ENCODE measurements at places on chromosomes 7 and 10. TPM values are rescaled to one million over a fixed set of nuclear protein-coding genes. Genes with fewer than 3 reads are reported as not detected.

FANK1 gene
- 13.6 TPM for polyA plus RNA-seq

RPEL1 gene
- 0.08 TPM for polyA plus RNA-seq

CYP3A4 gene
- not detected for polyA plus RNA-seq

ZNF804B gene
- not detected for polyA plus RNA-seq

OGDHL gene
- polyA plus RNA-seq, result 25.4 TPM

SSC4D gene
- polyA plus RNA-seq, result 2.0 TPM

PLXNA4 gene
- 3.0 TPM for polyA plus RNA-seq

AKR1E2 gene
- 6.9 TPM for polyA plus RNA-seq

GCK gene
- 1.1 TPM for polyA plus RNA-seq

SORCS1 gene
- polyA plus RNA-seq, result 2.4 TPM

GRCh38 chr7:144508702-144509101 is 105.2 kb upstream of the NOBOX start:
- no peak for DNase-seq

- no peak for DNase-seq
Measured at GRCh38 chr7:356087-356486, 66.1 kb downstream of the FOXL3 start.

- DNase-seq, result no peak
Measured at GRCh38 chr7:111045449-111045848, 45.5 kb upstream of the LRRN3 start.

DNA sequence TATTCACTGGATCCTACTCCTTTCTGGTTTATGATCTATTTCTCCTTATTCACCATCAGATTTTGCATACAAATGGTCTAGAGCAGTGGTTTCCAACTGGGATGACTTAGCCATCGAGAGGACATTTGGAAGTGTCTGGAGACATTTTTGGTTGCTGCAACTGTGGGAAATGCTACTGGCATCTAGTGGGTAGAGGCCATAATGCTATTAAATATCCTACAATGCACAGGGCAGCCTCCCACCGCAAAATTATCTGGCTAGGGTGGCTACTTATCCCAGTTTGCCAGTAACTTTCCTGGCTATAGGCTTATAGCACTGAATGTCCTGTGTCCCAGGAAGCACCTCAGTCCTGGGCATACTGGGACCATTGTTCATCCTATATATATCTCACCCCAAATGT is 21.5 kb upstream of the DDX50 start:
- no peak for DNase-seq

DNA sequence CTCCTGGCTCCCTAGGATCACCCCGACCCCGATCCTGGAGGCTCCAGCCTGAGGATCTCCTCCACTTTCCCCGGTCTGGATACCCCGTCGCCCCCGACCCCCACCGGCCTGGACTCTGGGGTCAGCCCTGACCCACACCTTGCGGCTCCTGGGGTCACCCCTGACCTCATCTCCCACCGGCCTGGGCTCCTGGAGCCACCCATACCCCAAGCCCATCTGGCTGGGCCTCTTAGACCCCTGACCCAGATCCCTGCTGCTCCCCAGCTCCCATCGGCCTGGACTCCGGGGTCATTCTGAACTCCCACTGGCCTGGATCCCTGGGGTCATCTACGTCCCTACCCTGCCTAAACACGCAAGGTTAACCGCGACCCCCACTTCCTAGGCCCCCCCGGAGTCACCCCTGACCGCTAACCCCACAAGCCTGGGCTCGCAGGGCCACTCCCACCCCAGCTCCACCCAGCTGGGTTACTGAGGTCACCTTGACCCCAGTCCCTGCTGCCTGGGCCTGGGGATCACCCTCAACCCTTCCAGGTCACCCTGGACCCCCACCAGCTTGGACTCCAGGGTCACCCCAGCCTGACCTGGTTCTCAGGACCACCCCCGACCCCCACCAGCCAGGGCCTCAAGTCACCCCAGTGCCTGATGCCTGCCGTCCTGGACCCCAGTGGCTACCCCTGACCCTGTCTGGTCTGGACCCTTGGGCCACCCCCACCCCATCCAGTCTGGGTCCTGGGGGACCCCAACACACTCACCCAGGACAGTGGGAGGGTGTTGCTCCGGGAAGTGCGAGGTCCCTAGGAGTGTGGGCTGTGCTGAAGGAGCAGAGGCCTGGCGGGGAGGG is 1.2 kb downstream of the FOXK1 start:
- DNase-seq, result peak; percentile 62

- no peak for DNase-seq
Measured at GRCh38 chr10:60414111-60414510, 24.4 kb upstream of the ANK3 start.

DNA sequence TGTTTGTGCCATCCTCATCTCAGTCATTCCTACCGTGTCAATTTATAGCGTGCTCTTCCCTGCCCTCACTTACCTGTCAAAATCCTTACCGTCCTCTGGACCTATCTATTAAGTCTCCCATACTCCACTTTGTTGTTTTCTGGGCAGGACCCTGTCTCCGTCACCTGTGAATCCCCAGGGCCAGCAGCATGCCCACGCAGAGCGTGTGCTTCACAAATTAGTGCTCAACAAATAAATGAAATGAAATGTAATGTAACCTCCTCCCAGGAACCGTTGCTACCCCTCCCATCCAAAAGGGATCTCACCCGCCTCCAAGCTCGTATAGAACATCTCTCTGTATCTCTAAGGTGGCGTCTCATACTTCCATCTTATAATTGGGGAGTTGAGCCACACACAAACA is 589.9 kb upstream of the MGMT start:
- DNase-seq, result no peak
